ENCODE measurements at places on chromosomes 12 and 14.

GRCh38 chr12:101957252-101957959 lies 80.0 kb downstream of the DRAM1 start:
- no peak for DNase-seq

- no peak for DNase-seq
These were observed 1.7 kb downstream of the ARHGAP5 start for GRCh38 chr14:32078858-32079216.

DNA sequence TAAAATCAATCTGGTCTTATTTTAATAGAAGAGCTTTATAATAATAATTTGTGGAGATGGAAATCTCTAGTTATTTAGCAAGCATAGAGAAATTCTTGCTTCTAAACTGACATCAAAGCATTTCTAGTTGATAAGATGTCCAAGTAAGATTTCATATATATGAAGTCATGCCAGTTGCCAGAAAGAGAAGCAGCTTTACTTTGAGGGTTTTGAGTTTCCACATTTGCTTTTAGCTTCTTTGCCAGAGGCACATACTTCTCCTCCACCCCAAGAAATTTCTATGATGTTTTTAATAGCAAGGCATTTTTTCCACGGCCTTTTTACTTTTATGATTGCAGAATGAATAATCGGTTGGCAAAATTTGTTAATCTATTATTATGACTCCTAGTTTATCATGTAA lies 24.2 kb upstream of the YAF2 start:
- DNase-seq = no peak

DNA sequence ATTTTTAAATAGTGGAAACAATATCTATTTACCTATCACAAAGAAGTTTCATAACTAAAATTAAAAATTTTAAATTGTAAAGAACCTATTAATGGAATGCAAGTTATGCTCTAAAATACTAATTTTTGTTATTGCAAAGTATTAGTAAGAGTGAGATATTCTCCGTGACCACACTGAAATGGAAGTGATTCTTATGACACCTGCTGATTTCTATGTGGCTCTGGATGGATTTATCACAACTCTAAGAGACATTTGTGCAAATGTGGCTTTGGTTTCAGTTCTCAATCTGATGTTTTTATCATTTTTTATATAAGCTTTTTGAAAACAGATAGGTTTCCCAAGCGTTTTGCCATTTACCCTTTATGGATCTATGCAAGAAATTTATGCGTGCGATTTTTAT lies 497.8 kb downstream of the NAV3 start:
- DNase-seq = no peak

- DNase-seq = peak; percentile 35
These were observed 11.1 kb upstream of the PTGES3 start for GRCh38 chr12:56699020-56699661.

DNA sequence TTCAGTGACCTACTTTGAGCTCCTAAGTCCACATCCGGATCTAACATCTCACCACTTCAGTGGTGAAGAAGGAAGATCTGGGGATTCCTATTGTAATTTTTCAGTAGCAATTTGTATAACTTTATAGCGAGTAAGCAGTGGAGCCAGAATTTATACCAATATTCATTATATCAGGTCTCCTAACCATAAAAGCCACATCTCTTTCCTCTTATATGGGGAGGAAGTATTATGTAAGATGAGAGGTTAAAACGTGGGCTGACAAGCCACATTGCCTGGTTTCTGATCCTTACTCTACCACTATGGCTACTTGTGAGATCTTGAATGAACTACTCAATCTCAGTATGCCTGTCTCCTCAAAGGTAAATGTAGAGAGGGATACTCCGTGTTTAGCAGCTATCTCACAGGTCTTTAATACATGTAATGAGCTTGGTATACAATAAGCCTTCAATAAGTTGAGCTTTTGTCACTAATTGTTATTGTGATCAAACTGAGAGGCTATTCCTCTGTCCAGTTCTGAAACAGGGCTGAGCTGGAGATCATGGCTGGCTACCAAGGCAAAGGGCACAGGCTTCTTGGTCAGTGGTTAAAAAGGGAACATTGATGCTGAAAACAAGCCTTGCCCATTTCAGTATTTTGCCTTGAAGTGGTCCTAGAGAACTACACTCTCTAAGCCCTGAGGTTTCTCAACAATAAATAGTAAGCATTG lies 3.3 kb upstream of the TMEM117 start:
- DNase-seq = peak; percentile 63

DNA sequence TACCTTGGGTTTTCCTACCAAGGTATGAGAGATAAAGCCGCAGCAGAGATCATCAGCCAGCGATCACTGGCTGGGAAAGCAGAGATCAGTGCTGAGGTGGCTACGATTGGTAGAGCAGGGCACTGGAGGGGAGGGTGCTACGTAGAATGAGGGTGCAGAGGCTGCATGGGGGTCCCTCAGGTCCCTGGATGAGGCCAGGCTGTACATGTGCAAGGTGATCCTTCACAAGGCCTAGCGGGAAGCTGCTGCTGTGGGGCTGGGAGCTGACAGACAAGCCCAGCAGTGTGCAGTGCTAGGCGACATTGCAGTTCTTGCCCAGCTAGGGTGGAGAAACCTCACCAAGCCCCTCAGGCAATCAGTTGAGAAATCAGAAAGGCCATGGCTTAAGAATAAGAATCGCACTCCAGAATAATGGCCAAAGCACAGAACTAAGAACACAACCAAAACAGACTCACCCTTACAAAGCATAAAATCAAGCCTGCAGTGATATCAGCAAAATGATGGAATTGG lies 37.2 kb upstream of the GPR132 start:
- DNase-seq = no peak

GRCh38 chr12:3122841-3123678 lies 45.9 kb downstream of the TSPAN9 start:
- DNase-seq = no peak

DNA sequence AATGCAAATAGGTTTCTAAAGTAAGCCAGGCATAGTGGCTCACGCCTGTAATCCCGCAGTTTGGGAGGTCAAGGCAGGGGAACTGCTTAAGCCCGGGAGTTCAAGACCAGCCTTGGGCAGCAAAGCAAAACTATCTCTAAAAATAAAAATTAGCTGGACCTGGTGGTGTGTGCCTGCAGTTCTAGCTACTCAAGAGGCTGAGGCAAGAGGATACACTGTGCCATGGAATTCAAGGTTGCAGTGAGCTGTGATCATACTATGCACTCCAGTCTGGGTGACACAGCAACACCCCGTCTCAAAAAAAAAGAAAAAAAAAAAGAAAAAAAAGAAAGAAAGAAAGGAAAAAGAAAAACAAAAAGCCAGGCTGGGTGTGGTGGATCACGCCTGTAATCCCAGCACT lies 46.3 kb downstream of the HECTD1 start:
- DNase-seq = no peak

- DNase-seq = no peak
These were observed 6.3 kb upstream of the ART4 start for GRCh38 chr12:14849661-14850060.

GRCh38 chr14:104830781-104831180 lies 29.9 kb downstream of the ZBTB42 start:
- DNase-seq = no peak

DNA sequence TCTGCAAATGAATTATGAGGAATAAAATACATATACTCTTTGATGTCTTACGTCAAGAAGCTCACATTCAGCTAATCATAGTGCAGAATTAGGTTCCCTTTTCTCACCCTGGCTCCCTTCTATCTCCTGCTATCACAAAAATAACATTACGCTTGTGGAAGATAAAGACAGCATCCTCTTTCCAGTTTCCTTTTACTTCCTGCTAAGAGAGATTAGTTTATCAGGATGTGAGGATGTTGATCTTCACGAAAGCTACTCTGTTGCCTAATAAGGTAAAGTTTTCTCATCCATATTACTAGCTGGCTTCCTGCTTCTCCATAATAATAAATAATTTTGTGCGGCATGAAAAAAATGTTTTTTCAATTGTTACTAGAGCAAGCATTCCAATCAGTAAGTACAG lies 217.7 kb upstream of the DCN start:
- no peak for DNase-seq

GRCh38 chr12:21324551-21324950 lies 10.2 kb downstream of the SLCO1A2 start:
- DNase-seq = no peak

GRCh38 chr12:26786865-26787514 lies 46.0 kb downstream of the ITPR2 start:
- no peak for DNase-seq

DNA sequence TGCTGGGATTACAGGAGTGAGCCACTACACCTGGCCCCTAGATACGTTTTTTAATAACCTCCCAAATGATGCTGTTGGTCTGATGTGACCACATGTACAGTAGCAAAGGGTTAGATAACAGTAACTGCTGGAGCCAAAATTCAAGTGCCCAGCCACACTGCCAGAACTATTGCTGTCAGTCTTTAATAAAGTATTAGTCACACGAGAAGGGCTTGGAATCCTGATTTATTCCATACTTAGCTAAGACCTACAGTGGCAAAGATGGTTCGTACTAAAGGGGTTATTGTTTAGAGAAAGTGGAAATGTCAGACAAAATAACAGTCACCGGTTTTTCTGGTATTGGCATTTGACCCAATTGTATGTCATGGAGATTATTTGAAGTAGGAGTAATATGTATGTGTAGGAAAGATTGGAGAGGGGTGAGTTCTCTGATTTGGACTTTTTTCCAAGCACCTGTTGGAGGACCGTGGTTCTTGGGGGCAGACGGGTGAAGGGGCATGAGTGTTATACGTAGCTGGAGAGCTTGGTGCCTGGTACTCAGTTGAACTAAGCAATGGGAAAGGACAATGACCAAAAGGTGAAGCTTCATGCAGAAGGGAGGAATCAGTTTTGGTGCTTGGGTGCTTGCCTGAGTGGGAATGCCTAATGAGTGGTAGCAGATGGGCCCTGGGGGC lies 9.7 kb downstream of the TUBA1C start:
- no peak for DNase-seq

DNA sequence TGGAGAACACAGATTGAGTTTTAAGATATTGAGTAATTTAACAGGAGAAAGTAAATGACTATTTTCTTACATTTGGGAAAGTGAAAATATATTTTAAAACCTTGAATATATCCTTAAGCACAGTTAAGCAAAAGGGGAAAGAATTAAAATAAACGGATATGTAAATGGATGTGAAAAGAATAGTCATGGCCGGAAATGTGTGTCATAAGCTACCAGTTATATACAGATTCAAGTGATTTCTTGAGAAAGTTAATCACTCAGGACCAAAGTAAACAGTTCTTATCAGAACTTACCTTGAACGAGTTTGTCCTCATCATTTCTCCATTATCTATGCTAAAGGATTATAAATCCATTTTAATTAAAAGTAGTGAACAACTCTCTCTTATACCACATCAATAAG lies 33.4 kb downstream of the C12orf75 start:
- DNase-seq = no peak

GRCh38 chr12:46205294-46205693 lies 63.5 kb downstream of the SLC38A1 start:
- no peak for DNase-seq

GRCh38 chr12:123457980-123458779 lies at the start of gene SNRNP35:
TSS of gene SNRNP35 (plus strand) at chr12:123458139. CDS start at chr12:123465541, 7,402 bp downstream.
- peak; percentile 90 for DNase-seq

GRCh38 chr12:2453761-2454090 lies 341.0 kb upstream of the FKBP4 start:
- DNase-seq = peak; percentile 56

- no peak for DNase-seq
These were observed 84.9 kb upstream of the PDE3A start for GRCh38 chr12:20283482-20283881.

DNA sequence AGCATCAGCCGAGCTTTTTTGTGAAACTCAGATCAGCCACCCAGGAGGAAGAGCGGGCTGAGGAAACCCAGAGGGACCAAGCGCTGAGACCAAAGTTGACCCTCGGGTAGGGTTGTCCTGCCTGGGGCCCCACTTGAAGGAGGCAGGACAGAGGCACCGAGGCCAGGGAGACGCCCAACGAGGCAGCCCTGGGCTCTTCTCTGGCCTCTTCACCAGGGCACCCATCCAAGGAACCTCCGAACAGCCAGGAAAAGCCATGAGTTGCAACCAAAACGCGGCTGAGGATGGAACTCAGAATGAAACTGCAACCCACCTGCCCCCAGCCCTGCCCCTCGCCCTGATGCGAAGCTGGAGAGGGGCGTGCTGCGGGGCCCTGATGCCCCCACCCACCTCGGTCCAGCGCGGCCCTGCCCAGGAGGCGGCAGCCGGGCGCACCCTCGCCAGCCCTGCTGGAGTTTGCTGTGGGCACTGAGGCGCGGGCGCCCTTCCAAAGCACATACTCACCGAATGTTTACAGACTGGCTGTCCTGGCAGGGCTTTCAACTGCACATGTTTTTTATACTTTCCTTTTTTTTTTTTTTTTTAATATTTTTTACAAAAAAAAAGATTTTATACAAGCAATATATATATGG lies 41.9 kb downstream of the JDP2 start:
- DNase-seq = no peak
